ENCODE measurements at places on chromosomes 13 and 19.

DNA sequence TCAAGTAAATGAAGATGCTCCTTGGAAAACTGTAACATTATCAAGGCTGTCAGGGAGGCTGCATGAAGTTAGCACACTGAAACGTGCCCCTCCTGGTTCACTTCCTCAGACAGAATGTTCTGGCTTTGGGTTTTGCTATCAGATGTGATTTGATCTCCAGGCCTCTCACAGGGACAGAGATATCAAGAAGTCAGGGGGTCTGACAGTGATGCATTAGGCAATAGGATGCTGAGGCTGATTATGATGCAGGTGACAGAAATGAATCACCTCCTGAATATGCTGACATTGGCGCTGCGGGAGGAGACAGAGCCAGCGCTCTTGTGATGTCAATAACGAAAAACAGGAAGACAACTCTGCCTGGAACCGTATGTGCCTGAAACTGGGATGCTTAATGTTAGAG is 278.5 kb downstream of the DCT start:
- DNase-seq: no peak

- DNase-seq: no peak
These were observed 795 bp upstream of the ABCA7 start for GRCh38 chr19:1038978-1039645.

GRCh38 chr13:36014763-36015162 is 116.4 kb downstream of the DCLK1 start:
- DNase-seq: no peak

DNA sequence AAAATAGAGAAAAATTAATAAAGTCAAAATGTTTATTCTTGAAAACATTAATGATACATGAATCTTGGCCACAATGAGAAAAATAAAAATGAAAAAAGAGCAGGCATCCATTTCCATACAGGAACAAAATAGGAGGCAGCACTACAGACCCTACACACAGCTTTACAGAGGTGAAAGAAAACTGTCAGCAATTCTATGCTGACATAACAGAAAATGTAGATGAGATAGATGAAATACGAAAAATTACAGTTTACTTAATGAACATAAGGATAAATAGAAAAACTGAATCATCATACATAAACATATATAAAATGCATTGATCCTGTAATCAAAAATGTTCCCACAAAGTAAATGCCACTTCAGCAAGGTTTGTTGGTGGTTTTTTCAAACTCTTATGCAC is 5.6 kb downstream of the LILRB4 start:
- no peak for DNase-seq

DNA sequence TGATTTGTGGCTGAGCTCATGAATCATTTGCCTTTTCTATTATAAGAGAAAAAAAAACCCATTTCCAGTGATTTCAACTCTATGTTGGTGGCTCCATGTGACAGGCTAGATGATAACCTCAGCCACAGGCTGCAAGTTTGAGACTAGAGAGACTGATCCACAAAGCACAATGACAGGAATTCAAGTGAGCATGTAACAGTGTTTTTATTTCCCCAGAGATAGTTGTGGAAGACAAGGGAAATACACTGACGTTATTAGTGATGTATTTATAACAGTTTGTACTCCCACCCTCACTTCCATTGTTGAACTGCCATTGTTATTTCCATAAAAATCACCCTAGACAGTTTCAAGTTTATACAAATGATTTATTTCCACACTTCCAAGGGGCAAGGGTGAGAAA is 27.9 kb upstream of the EDNRB start:
- DNase-seq: no peak

DNA sequence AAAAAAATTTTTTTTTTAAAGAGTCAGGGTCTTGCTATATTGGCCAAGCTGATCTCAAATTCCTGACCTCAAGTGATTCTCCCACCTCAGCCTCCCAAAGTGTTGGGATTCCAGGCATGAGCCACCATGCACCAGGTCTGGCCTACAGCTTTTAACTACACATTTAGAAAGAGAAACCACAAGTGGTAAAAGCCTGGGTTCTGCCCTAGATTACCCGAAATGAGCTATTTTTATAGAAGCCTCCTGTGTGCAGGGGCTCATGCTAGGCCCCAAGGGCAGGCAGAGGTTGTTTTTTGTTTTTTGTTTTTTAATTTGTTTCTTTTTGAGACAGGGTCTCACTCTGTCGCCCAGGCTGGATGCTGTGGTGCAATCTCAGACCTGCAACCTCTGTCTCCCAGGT is 14.0 kb upstream of the MYADM start:
- no peak for DNase-seq

DNA sequence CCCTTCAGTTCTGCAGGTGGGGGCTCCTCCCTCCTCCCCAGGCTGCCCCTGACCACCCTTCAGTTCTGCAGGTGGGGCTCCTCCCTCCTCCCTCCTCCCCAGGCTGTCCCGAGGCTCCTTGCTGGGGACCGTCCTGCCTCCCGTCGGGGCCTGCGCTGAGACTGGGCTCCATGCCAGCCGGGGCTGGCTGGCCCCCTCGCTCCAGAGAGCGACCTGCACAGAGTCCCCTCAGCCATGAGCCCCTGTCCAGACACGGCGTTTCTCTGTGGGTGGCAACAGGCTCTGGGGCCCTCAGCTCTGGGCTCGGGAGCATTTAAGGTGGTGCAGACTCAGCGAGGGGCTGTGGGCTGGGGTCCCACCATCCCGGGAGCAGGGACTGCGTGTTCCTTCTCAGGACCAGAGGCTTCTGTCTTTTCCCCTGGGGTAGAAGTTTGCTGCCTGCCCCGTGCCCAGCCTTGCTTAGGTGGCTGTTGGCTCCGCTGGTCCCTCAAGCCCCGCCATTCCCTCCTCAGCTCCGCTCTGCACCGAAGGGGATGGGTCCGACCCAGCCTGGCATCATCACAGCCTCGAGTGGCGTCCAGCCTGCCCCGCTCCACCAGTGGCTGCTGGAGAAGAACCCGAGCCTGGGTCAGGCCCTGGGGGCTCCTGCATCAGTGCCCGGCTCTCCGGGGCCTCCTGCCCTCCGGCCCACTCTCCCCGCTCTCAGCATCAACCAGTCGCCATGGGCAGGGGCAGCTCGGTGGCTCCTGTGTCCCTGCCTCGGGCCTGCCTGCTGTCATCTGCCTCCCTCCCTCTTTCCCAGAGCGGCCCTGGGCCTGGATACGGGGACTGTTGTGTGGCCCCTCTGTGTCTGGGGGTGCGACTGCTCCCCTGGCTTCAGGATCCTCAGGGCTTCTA is 27.6 kb downstream of the CSNK1G2 start:
- no peak for DNase-seq

DNA sequence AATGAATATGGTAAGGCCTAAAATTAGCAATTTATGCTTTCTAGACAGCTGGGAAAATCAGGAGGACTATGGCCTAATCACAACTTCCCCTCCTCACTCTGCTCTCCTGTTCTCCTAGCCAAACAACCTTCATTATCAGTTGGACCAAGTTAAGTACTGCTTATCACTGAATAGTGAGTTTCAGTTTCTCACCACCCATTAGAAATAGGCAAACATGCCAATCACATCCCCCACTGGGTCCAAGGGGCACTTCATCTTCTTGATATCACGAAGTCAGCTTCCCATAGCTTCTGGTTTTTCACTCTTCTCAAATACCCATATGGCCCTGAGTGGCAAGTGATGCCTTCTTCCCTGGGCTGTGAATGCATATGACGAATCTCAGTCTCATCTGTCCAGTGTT is 689.6 kb downstream of the SLITRK5 start:
- DNase-seq: no peak

DNA sequence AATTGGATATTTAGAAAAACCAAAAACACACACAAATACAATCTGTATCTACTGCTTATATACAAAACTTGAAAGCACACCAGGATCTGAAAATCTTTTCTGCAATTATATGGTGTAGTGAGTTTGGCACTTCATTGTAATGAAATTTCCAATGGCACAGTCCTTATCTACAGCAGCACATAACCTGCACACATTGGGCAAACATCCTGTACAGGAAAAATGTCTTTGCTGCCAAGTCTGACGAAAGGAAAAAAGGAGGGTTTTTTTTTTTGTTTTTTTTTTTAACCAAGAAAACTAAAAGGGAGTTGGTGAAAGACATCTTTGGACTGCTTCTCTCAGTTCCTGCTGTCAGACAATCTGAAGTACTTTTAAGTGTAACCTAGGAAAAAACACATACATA is 107.8 kb downstream of the FOXO1 start:
- DNase-seq: no peak

DNA sequence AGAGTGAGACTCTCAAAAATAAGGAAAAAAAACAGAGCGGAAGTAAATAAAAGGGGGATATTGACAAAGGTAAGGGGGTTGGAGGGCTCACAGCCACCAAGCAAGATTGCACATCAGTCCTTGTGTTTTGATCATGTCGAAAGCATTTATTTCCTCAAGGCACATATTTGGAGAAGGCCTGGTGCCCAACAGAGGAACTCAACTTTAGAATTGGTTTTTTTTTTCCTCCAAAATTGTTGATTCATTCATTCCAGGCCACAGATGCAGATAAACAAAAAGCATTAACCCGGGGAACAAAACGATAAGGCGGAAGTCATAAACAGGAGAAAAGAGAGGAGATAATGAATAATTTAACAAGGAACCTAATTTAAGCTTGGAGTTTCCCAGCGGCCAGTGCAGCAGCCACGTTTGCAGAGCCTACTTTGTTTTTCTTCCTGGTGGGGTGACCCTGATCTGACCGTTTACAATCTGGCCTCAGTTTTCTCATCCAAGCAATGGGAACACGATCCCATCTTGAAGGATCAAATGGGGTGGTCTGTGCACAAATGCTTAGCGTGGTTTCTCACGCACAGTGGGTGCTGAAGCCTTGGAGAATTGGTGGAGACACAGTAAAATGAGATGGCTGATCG is 2.1 kb upstream of the PTPRS start:
- no peak for DNase-seq

- DNase-seq: no peak
These were observed 89.4 kb upstream of the TSHZ3 start for GRCh38 chr19:31438401-31439269.

- peak; percentile 72 for DNase-seq
These were observed 4.4 kb upstream of the FCER2 start for GRCh38 chr19:7706188-7706954.

DNA sequence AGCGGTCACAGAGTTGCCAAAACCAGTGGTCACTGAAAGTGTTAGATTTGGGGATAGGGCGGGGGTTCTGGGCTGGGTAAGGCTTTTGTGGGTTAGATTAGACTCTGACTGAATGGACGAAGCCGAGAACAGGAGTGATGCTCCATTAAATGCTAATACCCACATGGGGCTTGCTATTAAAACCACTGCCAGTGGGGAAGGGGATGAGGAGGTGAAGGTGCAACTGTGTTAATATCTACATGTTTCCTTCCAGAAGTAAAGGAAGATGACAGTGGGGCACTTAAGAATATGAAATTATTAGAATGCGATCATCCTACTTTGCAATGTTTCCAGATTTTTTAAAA is 573 bp upstream of the ZNF614 start:
- DNase-seq: no peak

- no peak for DNase-seq
These were observed 18.3 kb downstream of the UBAC2 start for GRCh38 chr13:99218969-99219368.

GRCh38 chr13:21576426-21576825 is 27.5 kb downstream of the MICU2 start:
- no peak for DNase-seq

DNA sequence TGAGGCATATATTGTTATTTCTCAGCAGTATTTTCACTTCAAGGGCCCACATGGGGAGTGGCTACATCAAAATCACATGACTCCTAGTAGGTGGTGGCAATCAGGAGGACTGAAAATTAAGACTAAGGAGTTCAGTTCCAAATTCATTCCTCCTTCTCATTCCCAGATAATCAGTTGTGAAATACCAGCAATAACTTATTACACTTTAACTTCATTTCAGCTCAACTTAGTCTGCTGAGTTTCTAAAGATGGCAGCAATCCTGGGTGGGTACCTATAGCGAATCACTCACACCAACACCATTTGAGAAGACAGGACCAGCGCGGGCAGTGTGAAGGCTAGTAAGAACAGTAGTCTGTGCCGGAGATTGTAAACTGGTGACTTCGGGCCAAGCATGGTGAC is 63.9 kb upstream of the SLC10A2 start:
- DNase-seq: no peak

GRCh38 chr13:49308921-49309408 is 61.2 kb downstream of the CDADC1 start:
- DNase-seq: no peak

DNA sequence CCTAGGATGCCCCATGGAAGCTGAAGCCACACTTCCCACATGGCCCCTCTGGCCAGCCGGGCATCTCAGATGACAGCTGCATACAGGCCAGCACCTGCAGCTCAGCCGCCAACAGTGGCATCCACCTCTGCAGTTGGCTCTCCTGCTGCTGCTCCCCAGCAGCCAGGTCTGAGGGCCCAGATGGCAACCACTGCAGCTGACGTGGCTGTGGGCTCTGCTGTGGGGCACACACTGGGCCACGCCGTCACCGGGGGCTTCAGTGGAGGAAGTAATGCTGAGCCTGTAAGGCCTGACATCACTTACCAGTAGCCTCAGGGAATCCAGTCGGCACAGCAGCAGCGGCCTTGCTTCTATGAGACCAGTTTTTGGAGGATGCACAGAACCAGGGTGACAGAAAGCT is 45.3 kb upstream of the LSM14A start:
- DNase-seq: no peak

DNA sequence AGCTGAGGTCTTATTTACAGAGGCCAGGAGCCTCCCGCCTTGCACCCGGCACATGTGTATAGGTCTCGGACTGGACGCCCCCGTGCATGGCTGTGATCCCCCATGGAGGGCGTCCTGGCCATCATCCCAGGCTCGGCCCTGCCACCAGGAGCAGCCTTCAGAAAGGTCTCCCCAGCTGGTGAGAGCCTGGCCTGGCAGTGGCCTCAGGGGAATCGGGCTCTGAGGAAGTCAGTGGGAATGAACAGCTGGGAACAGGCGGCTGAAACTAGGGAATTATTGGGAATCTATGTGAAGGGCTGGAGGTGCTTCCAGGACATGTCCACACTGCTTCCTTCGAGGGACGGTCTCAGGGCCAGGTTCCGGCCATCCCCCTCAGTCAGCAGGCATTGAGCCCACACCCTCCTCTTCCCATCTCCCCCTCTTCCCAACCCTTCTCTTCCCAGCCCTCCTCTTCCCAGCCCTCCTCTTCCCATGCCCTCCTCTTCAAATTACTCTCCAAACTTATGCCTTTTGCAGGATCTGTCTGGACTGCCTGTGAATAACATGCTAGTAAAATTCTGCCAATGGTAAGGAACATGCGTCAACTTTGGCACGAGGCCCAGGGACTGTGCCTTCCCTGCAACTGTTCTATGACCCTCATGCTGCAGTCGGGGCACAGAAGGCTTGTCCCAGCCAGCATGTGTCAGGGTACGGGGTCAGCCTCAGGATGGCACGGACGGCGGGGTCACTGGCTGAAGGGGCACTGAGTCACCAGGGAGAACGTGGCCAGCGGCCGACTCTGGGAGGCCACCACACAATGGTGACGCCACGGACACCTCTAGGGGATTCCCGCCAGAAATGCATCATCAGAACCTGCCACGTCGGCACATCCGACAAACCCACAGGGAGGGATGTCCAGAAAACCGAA is 24.2 kb upstream of the C13orf46 start:
- peak; percentile 15 for DNase-seq

- DNase-seq: no peak
These were observed at the start of gene PLPPR3 for GRCh38 chr19:821825-822503. Gene PLPPR3, minus strand, starts transcription at chr19:821955. Its CDS starts 396 bp downstream, at chr19:821559.
